ENCODE measurements at places on chromosomes 1 and 21. TPM values are rescaled to one million over a fixed set of nuclear protein-coding genes. Genes with fewer than 3 reads are reported as not detected.

Gene CHI3L2
- not detected for total RNA-seq

- no peak for DNase-seq
- no peak overlapping the region for H3K4me3 ChIP-seq
Measured at GRCh38 chr1:205514211-205515142, 10.0 kb downstream of the CDK18 start.

Gene VSIG8
- total RNA-seq, result not detected

GRCh38 chr1:117147856-117148588 is 26.5 kb upstream of the TRIM45 start:
- no peak overlapping the region for H3K27ac ChIP-seq
- H3K4me3 ChIP-seq, result no peak overlapping the region
- H3K36me3 ChIP-seq, result no peaks in the 10 kb centered on the region
- no peak for DNase-seq
- no peaks in the 10 kb centered on the region for H3K27me3 ChIP-seq

DNA sequence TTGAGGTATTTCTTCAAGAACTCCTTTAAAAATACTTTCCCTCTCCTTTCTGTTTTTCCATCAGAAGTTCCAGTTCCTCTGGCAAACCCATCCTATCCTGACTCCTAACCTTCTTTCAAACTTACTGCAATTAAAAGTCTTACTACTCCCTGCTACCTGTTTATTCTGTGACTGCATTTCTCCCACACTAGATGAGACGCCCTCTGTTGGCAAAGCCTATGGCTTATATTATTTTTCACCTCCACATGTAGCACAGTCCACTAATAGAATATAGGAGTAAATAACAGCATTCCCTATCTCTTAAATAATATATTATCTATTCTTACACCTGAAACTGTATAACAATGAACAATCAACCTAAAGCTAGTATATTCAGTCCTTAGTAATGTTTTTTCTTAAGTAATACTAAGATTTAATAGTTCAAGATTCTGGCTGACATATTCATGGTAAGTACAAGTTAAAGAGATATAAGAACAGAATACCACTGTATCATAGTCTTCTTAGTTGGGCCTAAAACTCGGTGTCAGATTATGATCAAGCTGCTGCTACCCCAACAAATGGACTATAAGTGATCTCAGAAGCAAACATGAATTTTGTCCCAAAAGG is 54.8 kb downstream of the RAB3GAP2 start:
- peaks cover 20% of the 10 kb centered on the region for H3K4me1 ChIP-seq
- H3K27ac ChIP-seq, result no peak overlapping the region
- no peak for DNase-seq
- H3K36me3 ChIP-seq, result no peaks in the 10 kb centered on the region
- H3K4me3 ChIP-seq, result no peak overlapping the region

DNA sequence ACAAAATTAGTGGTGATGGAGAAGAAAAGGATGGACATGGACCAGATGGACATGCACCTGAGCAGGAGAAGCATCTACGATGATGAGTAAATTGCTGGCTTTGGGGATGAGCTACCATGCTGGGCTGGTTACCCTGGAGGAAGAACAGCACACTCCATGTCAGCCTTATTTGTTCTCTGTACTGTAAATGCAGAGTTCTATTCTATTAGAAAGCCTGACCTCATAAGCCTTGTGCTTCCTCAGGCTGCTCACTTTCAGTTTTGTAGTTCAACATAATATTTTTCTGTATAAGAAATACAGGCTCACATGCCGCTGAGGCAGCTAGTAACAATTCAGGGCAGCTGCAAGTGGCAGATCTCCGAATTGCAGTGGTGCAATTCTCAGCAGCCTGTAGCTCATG is 249.6 kb downstream of the PLA2G4A start:
- H3K4me3 ChIP-seq, result no peak overlapping the region
- H3K27me3 ChIP-seq, result no peaks in the 10 kb centered on the region
- DNase-seq, result no peak
- no peaks in the 10 kb centered on the region for H3K4me1 ChIP-seq

Gene SYCP1
- total RNA-seq, result not detected

DNA sequence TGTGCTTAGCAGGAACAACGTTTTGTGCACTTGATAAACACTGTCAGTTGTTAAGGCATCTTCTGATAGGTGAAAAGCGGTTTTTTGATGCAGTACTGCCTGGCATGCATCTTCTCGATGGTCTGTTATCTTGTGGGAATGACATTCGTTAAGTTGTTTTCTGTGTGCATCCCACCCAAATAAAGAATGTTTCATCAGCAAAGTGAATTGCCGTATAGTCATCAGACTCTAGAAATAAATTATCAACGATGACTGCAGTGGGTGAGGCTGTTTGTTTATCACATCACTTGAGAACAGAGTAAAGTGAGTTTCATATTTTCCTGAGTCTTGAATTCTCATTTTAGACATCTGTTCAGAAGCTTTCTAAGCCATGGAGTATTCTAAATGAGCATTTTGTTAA is 34.1 kb downstream of the NFIA start:
- peaks cover 12% of the 10 kb centered on the region for H3K4me1 ChIP-seq
- DNase-seq, result no peak
- no peaks in the 10 kb centered on the region for H3K36me3 ChIP-seq
- no peaks in the 10 kb centered on the region for H3K27me3 ChIP-seq

- H3K4me3 ChIP-seq, result peak overlapping the region; percentile 4
- H3K4me1 ChIP-seq, result peaks cover 49% of the 10 kb centered on the region
- H3K36me3 ChIP-seq, result no peaks in the 10 kb centered on the region
- peak overlapping the region; percentile 83 for H3K27ac ChIP-seq
- H3K27me3 ChIP-seq, result no peaks in the 10 kb centered on the region
- DNase-seq, result peak; percentile 70
Measured at GRCh38 chr1:119779869-119780356, 11.2 kb upstream of the HMGCS2 start.

Gene KLF17
- not detected for total RNA-seq

GRCh38 chr1:168794057-168794456 is 65.1 kb upstream of the DPT start:
- no peaks in the 10 kb centered on the region for H3K36me3 ChIP-seq
- H3K27me3 ChIP-seq, result no peaks in the 10 kb centered on the region
- H3K4me3 ChIP-seq, result no peak overlapping the region
- H3K27ac ChIP-seq, result no peak overlapping the region
- no peak for DNase-seq

Gene SYT6
- not detected for total RNA-seq

DNA sequence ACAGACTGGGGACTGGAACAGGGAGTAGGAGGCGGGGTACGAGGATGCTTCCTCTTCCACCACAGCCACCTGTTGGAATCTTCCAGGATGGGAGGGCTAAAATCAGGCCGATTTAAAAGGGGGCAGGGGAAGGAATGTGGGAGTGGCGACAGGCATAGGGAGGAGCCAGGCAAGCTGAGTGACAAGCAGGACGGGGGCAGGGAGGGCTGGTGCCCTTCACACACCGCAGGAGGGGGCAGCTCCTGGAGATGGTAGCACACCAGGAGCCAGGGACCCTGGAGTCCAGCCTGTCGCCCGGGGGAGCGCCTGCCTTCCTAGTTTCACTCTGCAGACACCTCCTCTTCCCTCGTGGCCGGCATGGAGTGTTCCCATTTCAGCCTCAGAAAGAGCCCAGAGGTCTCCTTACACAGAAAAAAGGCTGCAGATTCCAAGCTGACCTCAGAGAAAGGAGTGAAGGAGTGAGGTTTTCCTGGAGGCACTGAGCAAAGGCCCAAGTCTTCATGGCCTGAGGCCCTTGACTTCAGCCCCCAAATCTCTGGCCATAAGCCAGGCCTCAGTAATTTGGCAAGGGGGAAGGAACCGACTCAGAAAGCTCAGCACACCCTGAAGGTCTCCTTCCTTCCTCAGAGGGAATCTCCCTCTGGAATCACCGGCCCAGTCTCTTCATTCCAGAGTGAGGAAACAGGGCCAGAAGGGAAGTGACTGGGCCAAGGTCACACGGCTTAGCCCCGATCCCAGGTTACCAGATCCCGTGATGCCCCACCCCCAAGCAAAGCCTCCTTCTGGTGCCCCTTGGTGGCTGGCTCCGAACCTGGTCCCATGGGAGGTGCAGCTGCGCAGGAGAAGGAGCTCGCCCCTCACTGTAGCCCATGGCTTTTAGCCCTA is 8.1 kb downstream of the BLACAT1 start:
- H3K36me3 ChIP-seq, result no peaks in the 10 kb centered on the region
- H3K4me3 ChIP-seq, result no peak overlapping the region
- no peak for DNase-seq
- H3K27me3 ChIP-seq, result peaks cover 30% of the 10 kb centered on the region

Gene SLC2A5
- total RNA-seq, result 8.0 TPM

Gene FMOD
- total RNA-seq, result 16.2 TPM

- no peak overlapping the region for H3K4me3 ChIP-seq
- H3K27ac ChIP-seq, result no peak overlapping the region
- no peaks in the 10 kb centered on the region for H3K27me3 ChIP-seq
Measured at GRCh38 chr1:198493329-198493728, 47.2 kb downstream of the ATP6V1G3 start.

Gene ANKRD34A
- total RNA-seq, result 4.1 TPM

Gene TMOD4
- not detected for total RNA-seq

- no peaks in the 10 kb centered on the region for H3K4me1 ChIP-seq
- no peak overlapping the region for H3K4me3 ChIP-seq
- no peak for DNase-seq
- H3K36me3 ChIP-seq, result no peaks in the 10 kb centered on the region
- no peak overlapping the region for H3K27ac ChIP-seq
Measured at GRCh38 chr1:98196012-98196411, 275.2 kb upstream of the DPYD start.

GRCh38 chr1:19909392-19909791 is 14.0 kb downstream of the PLA2G2E start:
- no peak overlapping the region for H3K27ac ChIP-seq
- H3K4me3 ChIP-seq, result no peak overlapping the region
- no peaks in the 10 kb centered on the region for H3K4me1 ChIP-seq
- DNase-seq, result no peak
- H3K27me3 ChIP-seq, result no peaks in the 10 kb centered on the region

- H3K4me1 ChIP-seq, result peaks cover 23% of the 10 kb centered on the region
- no peaks in the 10 kb centered on the region for H3K36me3 ChIP-seq
- H3K27me3 ChIP-seq, result peaks cover 53% of the 10 kb centered on the region
Measured at GRCh38 chr1:52634111-52634510, 1.1 kb downstream of the SHISAL2A start.

Gene WNT9A
- 1.9 TPM for total RNA-seq

DNA sequence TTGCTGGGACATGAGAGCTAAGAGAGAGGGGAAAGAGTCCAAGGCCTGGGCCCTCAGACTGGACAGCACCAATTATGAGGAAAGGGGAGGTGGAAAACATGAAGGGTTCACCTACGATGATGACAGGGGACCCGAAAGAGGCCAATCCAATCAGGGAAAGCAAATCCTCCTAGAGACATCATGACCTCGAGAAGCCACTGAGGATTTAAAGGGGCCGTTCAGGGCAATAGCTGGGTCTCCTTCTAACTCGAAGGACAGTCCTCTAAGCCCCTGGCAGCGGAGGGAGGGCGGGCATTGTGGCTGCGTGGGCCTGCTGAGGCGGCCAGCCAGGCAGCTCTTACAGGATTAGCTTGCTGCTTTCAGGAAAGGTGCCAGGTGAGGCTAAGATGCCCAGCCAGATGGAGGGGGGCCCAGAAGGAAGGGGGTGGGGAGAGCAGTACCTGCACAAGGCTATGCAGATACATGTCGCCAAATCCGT is 7.4 kb downstream of the MEF2D start:
- no peaks in the 10 kb centered on the region for H3K36me3 ChIP-seq
- peak; percentile 37 for DNase-seq
- H3K4me3 ChIP-seq, result no peak overlapping the region
- H3K27ac ChIP-seq, result peak overlapping the region; percentile 69

Gene CCDC17
- total RNA-seq, result 9.5 TPM

DNA sequence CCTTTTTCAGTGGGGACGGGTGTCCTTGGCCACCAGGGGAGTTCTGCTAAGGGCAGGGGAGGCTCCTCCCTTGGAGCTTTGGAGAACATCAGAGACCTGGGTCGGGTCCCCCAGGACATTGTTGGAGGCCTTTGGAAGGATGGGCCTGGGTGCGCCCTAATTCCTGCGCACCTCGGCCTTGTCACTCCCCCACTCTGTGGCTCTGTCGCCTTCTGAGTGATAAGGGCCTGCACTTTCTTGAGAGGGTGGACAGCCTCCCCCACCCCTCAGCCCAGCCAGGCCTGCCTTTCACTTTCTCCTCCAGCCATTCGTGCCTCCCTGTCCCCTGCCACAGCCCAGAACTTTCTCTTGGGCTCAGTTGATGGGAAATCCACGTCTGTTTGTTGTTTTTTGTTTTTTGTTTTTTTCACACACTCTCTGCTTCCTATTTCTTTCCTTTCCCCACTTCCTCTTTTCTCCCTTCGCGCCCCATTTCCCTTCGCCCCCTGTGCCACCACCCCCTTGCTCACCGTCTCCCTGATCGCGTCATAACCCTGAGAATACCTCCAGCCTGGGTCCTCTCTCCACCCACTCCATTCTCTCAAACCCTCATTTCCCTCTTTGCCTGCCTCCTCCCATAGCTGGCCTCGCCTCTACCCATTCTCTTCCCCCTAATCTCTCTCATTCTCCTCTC is 85.6 kb downstream of the PAX7 start:
- no peak for DNase-seq
- H3K4me3 ChIP-seq, result no peak overlapping the region
- H3K4me1 ChIP-seq, result no peaks in the 10 kb centered on the region
- H3K27me3 ChIP-seq, result peaks cover 77% of the 10 kb centered on the region
- no peak overlapping the region for H3K27ac ChIP-seq
- no peaks in the 10 kb centered on the region for H3K36me3 ChIP-seq

- H3K27me3 ChIP-seq, result peaks cover 49% of the 10 kb centered on the region
- H3K4me1 ChIP-seq, result no peaks in the 10 kb centered on the region
- H3K27ac ChIP-seq, result no peak overlapping the region
- H3K36me3 ChIP-seq, result no peaks in the 10 kb centered on the region
Measured at GRCh38 chr1:38053416-38054091, 7.0 kb upstream of the POU3F1 start.

Gene IL6R
- total RNA-seq, result 76.3 TPM

Gene CCDC27
- not detected for total RNA-seq

- DNase-seq, result no peak
- H3K36me3 ChIP-seq, result no peaks in the 10 kb centered on the region
- no peak overlapping the region for H3K27ac ChIP-seq
- no peaks in the 10 kb centered on the region for H3K27me3 ChIP-seq
- H3K4me3 ChIP-seq, result no peak overlapping the region
Measured at GRCh38 chr1:240912821-240913220, 300.9 kb upstream of the GREM2 start.

GRCh38 chr1:106836708-106837107 is 219.8 kb upstream of the PRMT6 start:
- H3K27me3 ChIP-seq, result no peaks in the 10 kb centered on the region
- H3K27ac ChIP-seq, result no peak overlapping the region
- no peaks in the 10 kb centered on the region for H3K36me3 ChIP-seq
- DNase-seq, result no peak

Gene HHAT
- total RNA-seq, result 2.2 TPM

Gene SPRR2G
- not detected for total RNA-seq

Gene OXCT2
- total RNA-seq, result 5.2 TPM

GRCh38 chr1:10734962-10735544 is 61.4 kb downstream of the CASZ1 start:
- H3K4me1 ChIP-seq, result peaks cover 25% of the 10 kb centered on the region
- H3K27ac ChIP-seq, result no peak overlapping the region
- H3K4me3 ChIP-seq, result no peak overlapping the region
- no peak for DNase-seq
- H3K27me3 ChIP-seq, result no peaks in the 10 kb centered on the region

- no peak overlapping the region for H3K4me3 ChIP-seq
- no peak overlapping the region for H3K27ac ChIP-seq
- H3K4me1 ChIP-seq, result peaks cover 2% of the 10 kb centered on the region
Measured at GRCh38 chr1:179124873-179125272, 43.0 kb downstream of the TOR3A start.

Data from transverse colon (tissue), 4 donors.